ENCODE measurements at places on chromosomes 11 and 22.
A peak's percentile ranks its signal among the peaks of the same experiment; 100 is the strongest.

DNA sequence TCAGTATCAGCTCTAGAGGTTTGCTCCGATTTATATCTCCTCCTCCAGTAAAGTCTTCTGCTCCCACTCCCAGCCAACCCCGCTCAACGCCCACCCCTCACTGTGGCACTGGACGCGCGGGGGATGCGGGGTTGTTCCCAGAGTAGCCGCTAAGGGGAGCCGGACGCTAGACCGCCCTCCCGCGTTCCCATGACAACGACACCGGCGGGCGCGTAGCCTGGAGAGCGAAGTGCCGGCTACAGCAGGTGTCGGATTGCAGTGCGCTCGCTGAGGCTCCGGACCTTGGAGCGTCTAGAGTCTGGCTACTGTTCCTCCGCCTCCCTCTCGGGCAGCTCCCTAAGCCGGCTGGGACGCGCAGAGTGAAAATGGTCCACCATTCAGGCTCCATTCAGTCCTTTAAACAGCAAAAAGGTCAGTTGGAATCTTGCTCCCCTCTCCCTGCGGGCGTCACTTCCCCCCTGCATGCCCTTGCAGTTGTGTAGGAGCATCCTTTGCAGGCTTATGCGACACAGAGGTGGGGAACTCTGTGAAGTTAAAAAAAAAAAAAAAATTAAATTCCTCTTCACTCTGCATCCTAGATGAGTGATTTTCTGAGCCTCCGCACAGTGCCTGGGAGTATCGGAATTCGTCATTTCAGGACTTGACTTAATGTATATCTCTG lies at the start of gene ANO3:
Gene ANO3 (plus strand): TSS at position 220 of the 661 bp plus-strand sequence. CDS start 146 bp downstream, at position 366.
- DNase-seq: peak; percentile 51

GRCh38 chr11:128155590-128155989 lies 431.8 kb downstream of the ETS1 start:
- DNase-seq: no peak

DNA sequence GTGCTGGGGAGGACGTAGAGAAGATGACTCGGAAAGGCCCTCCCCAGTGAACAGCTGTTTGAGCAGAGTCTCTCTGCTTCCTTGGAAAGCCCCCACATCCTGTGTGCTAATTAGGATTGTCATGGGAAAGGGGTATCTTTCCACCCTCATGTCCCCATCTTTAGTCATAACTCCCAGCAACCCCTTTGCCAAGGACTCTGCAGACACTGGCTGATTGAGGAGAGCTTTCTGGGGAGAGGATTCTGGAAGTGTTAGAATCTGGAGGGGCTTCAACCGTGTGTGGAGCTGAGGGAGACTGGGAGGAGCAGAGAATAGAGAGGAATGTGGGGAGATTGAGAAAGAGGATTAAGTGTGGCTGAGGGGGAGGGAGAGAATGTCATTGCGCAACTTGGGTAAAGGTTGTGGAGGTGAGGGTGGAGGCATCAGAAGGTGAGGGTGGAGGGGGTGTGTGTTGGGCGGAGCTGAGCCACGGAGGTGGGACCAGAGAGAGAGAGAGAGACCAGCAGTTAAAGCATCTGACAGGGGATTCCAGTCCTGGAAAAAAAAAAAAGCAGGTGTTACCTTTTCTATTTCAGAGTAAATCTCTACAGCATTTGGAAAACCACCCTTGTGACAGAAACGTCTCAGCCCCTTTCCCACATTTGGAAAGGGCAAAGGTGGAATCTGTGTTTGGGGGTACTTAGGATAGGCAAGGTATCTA lies 2.2 kb downstream of the DTX4 start:
- DNase-seq: peak; percentile 36

DNA sequence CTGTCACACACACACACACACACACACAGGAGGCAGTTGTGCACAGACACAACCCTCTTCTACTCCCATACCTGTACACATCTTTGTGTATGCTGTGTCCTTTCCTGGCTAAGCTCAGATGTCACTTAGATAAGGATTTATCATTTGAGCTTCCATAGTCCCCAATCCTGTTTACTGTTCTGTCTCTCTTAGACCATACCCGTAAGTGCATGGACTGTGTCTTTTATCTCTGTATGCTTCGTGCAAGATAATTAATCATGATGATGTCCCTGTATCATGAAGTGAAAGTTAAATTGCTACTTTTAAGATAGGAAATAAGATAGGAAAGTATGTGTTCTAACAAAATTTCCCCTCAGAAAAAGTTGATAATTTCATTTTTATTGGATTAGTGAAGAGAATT lies 30.3 kb downstream of the PRMT3 start:
- DNase-seq: no peak

- DNase-seq: no peak
Observed at GRCh38 chr11:76805206-76805913, 22.2 kb downstream of the TSKU start.

DNA sequence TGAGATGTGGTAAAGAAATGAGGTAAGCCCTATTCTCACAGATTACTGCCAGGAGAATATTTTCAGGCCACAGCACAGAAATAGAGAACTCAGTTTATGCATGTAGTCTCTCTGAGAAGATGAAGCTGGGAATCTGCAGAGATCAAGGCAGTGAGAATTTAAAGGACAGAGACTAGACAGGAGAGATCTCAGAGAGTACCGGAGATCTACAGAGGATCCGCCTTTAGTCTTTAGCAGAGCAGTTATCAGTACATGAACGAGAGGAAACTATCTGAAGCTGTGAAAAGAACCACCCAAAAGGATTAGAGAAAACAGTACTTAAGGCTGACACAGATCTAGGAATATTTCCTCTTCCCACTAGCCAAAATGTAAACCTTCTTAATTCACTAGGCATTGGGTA lies 101.5 kb downstream of the DLG2 start:
- DNase-seq: no peak

GRCh38 chr11:843818-844692 lies 1.4 kb downstream of the TSPAN4 start:
- peak; percentile 74 for DNase-seq

DNA sequence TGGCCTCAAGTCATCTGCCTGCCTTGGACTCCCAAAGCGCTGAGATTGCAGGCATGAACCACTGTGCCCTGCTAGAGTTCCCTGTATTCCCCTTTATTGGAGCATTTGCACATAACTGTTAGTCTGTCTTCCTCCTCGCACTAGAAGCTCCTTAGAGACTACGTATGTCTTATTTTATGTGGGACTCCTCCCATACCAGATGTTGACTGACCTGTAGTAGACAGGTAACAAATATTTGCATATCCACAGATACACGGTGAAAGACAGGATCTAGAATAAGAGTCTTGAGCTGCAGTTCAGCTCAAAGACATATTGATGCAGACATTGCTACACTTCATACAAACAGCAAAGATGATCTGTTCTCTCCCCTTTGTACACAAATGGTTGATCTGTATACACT lies 40.7 kb downstream of the SWAP70 start:
- no peak for DNase-seq

DNA sequence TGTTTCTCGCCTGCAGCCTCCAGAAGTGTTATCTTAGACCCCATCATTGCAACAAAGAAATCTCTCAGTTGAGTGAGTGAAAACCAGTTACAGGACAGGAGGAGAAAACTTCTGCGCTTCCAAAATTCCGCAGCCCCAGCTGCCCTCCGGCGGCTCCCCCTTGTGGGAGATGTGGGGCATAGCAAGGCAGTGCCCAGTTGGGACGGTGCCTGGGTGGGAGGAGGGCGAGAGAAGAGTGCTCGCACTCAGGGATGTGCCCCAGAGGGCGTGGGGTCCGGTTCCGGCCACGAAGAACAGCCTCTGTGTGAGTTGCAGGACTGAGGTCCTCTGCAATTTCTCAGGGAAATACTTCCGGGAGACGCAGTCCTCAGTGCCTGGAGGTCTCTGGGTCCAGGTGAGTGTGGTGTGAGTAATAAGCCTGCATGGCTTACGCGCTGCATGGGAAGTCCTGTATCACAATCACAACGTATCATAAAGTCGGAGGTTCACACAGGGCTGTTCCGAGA lies 87.0 kb upstream of the BLID start:
- peak; percentile 62 for DNase-seq

- DNase-seq: no peak
Observed at GRCh38 chr22:49609207-49609876, 218.3 kb downstream of the BRD1 start.

DNA sequence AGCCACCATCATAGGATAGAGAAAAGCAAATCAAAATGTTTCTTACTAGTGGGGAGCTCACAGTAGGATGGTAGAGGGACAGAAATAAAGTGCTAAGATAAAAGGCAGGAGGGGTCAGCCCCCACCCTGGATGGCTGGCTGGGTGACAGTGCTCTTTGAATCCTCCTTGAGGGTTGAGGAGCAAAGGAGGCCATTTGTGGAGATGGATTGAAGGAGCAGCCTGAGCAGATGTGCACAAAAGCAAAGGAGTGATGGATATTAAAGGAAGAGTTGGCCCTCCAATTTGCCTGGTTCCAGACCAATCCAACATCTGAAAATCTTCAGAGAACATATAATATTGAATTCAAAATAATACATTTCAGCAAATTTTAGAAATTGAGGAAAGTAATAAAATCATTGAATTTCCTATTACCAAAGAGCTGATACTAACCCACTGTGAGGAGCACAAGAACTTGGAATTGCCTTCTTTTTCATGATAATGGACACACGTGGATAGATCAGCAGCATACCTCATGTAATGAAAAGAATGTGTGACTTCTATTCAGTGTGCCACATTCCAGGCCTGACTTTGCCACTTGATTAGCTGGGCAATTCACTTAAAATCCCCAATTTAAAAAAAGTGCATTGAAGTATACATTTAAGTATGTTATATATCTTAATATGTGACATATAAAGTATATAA lies 287.0 kb downstream of the FAT3 start:
- no peak for DNase-seq

GRCh38 chr11:57630171-57630570 lies 19.5 kb downstream of the YPEL4 start:
- DNase-seq: no peak

DNA sequence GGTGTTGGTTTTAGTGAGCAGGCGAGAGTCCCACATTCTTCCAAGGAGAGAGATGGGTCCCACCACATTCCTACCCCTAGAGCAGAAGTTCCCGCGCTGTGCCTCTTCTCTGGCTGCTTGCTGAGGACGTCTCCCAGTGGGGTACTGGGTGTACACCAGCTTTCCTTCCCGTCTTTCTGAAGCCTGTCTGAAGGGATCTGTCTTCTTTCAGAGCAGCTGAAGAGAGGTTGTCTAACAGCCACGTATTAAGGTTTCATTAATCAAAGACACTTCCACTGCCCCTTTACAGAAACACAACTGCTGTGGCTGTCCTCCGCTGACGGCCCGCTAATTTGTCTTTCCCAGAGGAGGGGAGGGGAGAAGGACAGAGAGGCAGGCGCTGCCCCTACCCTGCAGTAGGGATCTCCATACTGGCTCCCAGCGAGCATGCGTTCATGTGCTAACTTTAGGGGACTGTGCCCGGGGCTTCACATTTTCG lies 56.0 kb downstream of the ZBTB16 start:
- no peak for DNase-seq

- no peak for DNase-seq
Observed at GRCh38 chr11:1983601-1983961, 14.1 kb downstream of the H19 start.

DNA sequence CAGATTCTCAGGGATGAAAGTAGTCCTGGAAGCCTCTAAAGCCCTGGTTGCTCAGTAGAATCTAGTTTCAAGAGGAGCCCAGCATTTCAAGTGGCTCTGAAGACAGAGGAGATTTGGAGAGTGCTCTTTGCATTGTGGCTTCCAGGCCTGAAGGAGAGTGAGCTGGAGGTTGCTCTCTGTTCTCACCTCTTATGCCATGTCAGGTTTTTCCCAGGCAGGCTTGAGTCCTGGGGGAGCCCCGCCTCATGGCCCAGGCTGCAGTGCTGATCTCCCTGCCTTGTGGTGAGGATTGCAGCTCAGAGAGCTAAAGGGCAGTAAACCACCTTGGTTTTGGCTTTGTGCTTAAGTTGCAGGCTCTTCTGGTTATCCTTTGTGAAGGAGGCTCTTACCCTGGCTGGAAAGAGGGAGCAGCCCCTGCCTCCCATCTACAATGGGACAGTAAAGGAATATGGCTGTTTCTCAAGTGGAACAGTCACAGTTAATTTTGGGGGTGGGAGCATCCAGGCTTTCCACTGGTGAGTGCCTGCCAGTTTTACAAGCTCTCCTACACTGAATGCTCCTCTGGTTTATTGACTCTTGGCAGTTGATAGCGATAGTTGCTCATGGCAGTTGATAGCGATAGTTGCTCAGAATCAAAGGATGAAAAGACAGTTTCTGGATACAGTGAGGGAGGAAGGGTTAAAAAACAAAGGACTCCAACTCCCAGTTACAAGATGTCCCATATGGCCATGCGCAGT lies 32.6 kb downstream of the RCOR2 start:
- DNase-seq: no peak

GRCh38 chr11:115764176-115764575 lies 260.0 kb upstream of the CADM1 start:
- DNase-seq: no peak

- DNase-seq: no peak
Observed at GRCh38 chr22:21861851-21862250, 5.6 kb downstream of the MAPK1 start.

- no peak for DNase-seq
Observed at GRCh38 chr11:35100013-35100383, 39.0 kb upstream of the CD44 start.

GRCh38 chr22:35378621-35379020 lies 2.3 kb upstream of the HMOX1 start:
- no peak for DNase-seq

DNA sequence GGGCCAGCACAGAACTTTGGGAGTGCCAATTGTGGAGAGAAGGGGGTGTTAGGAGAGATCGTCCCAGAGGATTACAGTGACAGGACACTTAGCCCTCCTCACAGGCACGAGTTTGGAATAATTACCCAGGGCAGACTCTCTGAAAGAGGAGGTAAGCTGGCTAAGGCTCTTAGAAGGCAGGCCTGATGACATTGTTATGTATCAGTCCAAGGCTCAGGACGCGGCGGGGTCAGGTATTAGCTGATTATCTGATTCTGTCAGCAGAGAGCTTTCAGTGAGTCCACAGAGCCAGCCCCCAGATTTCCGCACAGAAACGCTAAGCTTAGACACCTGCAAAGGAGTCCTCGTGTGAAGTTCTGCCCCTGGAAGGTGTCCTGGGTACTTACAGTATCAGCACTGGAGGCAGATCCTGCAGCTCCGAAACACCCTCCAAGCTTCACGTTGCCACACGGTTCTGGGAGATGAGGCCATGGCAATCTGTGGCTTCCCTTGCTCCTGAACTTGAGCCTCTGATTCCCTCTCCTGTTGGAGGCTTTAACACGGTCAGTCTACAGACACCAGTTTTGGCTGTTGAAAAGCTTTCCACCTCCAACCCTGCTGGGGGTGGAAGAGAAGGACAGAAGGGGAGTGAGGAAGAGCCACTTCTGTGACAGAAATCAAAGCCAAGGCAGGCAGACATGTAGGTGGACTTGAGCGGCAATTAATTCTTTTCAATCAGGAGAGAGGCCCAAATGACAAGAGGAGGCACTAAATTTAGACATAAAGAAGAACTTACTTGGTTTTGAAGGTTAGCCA lies 123.6 kb upstream of the CADM1 start:
- no peak for DNase-seq

GRCh38 chr11:113896156-113896879 lies 8.3 kb upstream of the HTR3B start:
- DNase-seq: peak; percentile 9

- DNase-seq: peak; percentile 30
Observed at GRCh38 chr22:30602049-30602448, 4.9 kb upstream of the TCN2 start.

- no peak for DNase-seq
Observed at GRCh38 chr22:24515027-24515338, 19.9 kb downstream of the UPB1 start.

All from kidney glomerular epithelial cell (primary cell).